Activated CD4-positive, alpha-beta T cell treated with anti-CD3 and anti-CD28 coated beads, Interleukin-2, amount 10 ng/mL, durations not matched to agents 7 days and 5 days (primary cell): ENCODE measurements at places on chromosomes 12 and 14. TPM values are rescaled to one million over a fixed set of nuclear protein-coding genes. Genes with fewer than 3 reads are reported as not detected.

SLC10A1 gene
- total RNA-seq = not detected

LHX5 gene
- total RNA-seq = not detected

ESRRB gene
- total RNA-seq = not detected

IAPP gene
- not detected for total RNA-seq

- DNase-seq = no peak
Observed at GRCh38 chr12:81296556-81297305, 218.9 kb downstream of the ACSS3 start.

GRCh38 chr12:58104351-58104755 lies 163.0 kb downstream of the ATP23 start:
- no peak for DNase-seq

GRCh38 chr14:105601360-105602242 lies 75.2 kb downstream of the TMEM121 start:
- no peak for DNase-seq

GRCh38 chr12:121796855-121797751 lies 3.6 kb upstream of the RHOF start:
- no peak for DNase-seq

DNA sequence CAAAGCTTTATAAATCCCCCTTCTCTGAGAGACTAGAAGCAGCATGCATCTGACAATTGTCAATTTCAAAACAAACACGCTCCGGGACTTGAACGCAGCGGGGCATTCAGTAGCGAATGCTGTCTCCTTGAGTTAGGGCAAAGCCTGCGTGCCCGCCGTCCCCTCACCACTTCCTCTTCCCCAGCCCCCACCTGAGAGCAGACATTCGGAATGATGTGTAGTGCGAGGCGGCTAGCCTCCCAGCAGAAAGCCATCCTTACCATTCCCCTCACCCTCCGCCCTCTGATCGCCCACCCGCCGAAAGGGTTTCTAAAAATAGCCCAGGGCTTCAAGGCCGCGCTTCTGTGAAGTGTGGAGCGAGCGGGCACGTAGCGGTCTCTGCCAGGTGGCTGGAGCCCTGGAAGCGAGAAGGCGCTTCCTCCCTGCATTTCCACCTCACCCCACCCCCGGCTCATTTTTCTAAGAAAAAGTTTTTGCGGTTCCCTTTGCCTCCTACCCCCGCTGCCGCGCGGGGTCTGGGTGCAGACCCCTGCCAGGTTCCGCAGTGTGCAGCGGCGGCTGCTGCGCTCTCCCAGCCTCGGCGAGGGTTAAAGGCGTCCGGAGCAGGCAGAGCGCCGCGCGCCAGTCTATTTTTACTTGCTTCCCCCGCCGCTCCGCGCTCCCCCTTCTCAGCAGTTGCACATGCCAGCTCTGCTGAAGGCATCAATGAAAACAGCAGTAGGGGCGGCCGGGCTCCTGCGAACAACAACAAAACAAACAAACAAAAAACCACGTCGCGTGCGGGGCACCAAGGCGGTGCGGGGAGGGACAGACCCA lies 2.2 kb downstream of the PRMT8 start:
- DNase-seq = no peak

- no peak for DNase-seq
Observed at GRCh38 chr12:18284386-18284785, 23.1 kb downstream of the PIK3C2G start.

DNA sequence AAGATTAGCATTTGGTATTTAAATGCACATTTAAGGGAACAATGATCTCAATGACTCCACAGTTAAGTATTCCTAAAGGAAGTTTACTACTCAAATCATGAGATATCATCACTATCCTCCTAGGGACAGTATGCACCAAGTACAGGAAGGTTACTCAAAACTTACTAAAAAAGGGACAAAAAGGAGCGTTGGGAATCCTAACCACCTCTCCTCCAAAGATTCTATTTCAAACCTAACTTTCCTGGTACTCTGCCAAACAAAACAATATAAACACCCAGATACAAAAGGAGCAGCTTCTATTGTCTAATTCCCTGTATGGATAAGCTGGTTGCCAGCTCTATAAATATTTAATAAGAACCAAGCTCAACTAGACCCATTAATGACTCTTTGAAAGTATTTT lies 377.7 kb downstream of the NUAK1 start:
- DNase-seq = no peak

DNA sequence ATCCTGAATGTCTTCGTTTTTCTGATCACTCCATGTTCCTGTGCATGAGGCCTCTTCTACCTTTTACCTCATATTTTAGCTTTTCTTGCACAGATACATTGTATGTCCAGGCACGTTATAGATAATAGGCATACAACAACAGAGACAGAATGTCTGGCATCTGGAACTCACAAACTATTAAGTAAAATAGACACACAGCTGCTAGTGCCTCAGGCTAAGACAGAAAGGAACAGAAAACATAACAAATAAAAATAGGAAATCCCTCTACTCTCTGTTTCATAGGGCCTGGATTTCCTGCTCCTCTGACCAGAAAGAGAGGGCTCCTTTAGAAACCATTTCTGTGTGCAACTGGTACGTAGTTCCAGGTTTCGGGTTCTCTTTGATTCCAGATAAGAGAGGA lies 48.6 kb downstream of the ATXN7L3B start:
- DNase-seq = no peak
